T-helper 2 cell treated with Interferon-gamma antibody and Interleukin-4, amounts not matched to agents 5 μg/mL and 100 μg/mL, for 36 hours (primary cell): ENCODE measurements at places on chromosomes 1 and 21.

DNA sequence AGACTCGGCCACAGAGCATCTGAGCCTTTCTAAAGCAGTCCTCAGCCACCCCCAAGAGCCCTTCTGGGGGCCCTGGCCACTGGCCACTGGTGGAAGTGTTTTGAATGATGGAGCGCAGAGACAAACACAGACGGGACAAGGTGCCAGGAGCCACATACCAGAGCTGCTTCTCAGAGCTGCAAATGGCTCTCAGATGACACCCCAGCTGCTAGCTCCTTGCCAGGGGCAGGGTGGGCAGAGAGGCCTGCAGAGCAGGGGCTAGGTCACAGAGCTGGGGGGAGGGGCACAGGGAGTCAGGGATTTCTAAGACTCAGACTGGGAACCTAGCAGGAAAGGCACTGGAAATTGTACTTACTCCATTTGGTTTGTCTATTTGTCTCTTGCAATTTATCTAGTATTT is 30.4 kb downstream of the KCNN3 start:
- no peak for DNase-seq

DNA sequence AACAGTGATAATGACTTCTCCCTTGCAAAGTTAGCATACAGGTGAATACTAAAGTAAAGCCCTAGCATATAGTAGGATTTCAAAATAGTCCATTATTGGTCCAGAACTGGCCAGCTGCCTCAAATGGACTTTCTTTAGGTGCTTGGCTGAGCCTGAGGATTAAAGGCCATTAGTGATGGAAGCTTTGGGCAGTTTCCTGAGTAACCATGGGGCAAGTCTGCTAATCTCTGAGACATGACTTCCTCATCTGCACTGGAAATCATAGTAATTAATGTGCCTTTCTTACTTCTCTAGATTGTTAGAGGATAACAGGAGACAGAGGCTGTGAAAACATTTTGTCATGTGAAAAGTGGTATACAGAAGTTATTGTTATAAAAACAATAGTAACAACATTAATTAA is 156.5 kb upstream of the UBE2U start:
- DNase-seq = no peak

GRCh38 chr1:228778466-228778865 is 43.2 kb downstream of the RHOU start:
- no peak for DNase-seq

- DNase-seq = no peak
Observed at GRCh38 chr1:74637296-74637695, 36.3 kb downstream of the ERICH3 start.

- DNase-seq = no peak
Observed at GRCh38 chr1:18716785-18717678, 86.4 kb downstream of the PAX7 start.
